ENCODE measurements at places on chromosomes 13 and 19.

DNA sequence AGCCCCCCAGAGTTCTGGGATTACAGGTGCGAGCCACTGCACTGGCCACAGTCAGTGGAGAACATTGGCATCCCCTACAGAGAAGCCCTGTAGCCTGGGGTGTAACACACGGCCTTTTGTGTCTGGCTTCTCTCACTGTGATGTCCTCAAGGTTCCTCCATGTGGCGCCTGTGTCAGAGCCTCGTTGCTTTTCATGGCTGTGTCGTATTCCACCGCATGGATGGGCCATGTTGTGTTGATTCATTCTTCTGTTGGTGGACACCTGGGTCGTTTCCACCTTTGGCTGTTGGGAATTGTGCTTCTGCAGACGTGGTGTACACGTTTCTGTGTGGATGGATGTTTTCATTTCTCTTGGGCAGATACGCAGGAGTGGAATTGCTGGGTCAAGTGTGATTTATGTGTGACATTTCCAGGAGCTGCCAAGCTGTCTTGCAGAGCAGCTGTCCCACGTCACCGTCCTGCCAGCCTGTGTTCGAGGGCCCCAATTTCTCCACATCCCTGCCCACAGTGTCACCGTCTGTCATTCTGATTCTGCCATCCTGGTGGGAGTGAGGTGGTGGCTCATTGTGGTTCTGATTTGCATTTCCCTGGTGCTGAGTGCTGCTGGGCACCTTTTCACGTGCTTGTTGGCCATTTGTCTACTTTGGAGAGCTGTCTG, 59.4 kb downstream of the KDM4B start:
- DNase-seq, result no peak

DNA sequence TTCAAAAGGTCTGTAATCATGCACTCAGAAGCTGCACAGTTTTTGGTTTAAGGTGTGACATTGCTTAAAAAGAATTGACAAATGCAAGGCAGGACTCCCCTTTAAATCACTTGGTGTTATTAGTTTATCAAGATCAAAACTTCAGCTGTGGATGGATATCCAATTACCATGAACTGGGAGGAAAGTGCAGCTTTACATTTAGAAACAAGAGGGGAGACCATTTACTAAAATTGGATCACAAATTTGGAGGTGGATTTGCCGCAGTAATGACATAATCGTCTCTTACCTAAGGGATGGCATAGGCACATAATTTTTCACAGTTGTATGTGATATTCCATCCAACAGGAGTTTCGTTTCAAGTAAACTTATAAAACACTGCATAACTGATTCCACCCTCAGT, 1610.2 kb downstream of the SLITRK5 start:
- no peak for DNase-seq

DNA sequence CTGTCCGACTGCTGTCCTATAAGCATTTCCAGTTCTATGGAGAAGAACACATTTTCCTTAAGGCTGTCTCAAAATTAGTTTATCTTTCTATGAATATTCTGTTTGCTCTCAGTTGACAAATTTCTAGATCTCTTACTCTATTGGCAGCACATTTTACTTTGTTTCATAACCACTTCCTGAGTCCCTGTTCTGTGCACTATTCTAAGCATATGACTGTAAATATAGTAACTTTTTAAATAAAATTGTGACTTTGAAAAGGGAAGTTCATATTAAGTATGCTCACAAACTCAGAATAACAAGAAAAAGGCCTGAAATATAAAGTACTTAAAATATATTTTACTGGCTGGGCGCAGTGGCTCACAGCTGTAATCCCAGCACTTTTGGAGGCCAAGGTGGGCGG, 56.5 kb upstream of the HTR2A start:
- no peak for DNase-seq

- no peak for DNase-seq
Measured at GRCh38 chr13:102097708-102098107, 304.1 kb downstream of the FGF14 start.

DNA sequence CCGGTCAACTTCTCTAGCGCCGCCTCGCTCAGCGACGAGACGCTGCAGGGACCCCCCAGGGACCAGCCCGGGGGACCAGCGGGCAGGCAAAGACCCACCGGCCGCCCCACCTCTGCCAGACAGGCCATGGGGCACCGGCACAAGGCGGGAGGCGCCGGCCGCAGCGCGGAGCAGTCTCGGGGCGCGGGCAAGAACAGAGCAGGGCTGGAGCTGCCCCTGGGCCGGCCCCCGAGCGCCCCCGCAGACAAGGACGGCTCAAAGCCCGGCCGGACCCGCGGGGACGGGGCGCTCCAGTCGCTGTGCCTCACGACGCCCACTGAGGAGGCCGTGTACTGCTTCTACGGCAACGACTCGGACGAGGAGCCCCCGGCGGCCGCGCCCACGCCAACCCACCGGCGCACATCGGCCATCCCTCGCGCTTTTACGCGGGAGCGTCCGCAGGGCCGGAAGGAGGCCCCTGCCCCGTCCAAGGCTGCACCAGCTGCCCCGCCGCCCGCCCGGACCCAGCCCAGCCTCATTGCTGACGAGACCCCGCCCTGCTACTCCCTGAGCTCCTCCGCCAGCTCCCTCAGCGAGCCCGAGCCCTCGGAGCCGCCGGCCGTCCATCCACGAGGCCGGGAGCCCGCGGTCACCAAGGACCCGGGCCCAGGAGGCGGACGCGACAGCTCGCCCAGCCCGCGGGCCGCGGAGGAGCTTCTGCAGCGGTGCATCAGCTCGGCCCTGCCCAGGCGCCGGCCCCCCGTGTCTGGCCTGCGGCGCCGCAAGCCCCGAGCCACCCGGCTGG, 11.3 kb downstream of the C19orf25 start:
- DNase-seq, result no peak

- DNase-seq, result no peak
Measured at GRCh38 chr13:33146843-33147611, 130.8 kb downstream of the KL start.
